Suppressor macrophage treated with lipopolysaccharide for 4 hours (primary cell): ENCODE measurements at places on chromosomes 2 and 18.

DNA sequence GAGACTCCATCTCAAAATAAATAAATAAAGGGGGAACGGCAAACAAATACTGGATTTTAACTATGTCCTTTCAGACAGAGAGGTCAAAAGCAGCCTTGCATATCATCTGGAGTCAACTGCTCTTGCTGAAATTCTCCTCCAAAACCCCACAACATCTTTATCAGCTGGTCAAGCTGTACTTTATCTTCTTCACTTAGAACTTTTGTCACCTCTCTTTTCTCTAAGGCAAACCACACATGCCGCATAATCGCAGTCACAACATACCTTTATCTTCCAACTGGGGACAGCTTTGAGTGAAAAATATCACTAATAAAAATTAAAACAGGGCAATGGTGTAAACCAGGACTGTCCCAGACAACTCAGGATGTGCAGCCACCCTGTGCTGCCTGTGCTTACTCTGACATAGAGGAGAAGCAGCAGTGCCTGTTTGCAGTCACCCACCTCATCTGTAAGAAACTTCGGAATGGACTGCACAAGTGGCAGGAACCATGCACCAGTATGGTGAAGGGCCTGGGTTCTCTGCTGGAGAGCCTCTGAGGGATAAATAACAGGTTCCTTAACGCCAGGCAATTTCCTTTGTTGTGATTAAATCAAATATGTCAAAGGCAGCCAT is 6.2 kb downstream of the MPPE1 start:
- DNase-seq, result no peak

DNA sequence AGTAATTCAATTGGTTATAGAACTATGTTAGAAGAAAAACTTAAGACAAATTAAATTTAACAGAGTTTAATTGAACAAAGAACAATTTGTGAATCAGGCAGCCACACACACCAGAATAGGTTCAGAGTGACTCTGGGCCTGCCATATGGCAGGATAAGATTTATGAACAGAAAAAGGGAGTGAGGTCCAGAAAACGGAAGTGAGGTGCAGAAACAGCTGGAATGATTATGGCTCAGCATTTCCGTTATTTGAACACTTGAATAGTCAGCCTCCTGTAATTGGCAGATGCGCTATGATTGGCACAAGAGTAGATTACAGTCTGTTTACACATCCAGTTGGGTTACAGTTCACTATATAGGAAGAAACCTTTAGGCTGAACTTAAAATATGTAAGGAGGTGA is 99.0 kb downstream of the MBD2 start:
- peak; percentile 7 for DNase-seq

- DNase-seq, result peak; percentile 75
Observed at GRCh38 chr2:206442474-206442832, 879 bp upstream of the ADAM23 start.

- no peak for DNase-seq
Observed at GRCh38 chr2:196331143-196331542, 159.8 kb upstream of the STK17B start.

- DNase-seq, result peak; percentile 78
Observed at GRCh38 chr2:118929059-118929458, 12.9 kb upstream of the MARCO start.

DNA sequence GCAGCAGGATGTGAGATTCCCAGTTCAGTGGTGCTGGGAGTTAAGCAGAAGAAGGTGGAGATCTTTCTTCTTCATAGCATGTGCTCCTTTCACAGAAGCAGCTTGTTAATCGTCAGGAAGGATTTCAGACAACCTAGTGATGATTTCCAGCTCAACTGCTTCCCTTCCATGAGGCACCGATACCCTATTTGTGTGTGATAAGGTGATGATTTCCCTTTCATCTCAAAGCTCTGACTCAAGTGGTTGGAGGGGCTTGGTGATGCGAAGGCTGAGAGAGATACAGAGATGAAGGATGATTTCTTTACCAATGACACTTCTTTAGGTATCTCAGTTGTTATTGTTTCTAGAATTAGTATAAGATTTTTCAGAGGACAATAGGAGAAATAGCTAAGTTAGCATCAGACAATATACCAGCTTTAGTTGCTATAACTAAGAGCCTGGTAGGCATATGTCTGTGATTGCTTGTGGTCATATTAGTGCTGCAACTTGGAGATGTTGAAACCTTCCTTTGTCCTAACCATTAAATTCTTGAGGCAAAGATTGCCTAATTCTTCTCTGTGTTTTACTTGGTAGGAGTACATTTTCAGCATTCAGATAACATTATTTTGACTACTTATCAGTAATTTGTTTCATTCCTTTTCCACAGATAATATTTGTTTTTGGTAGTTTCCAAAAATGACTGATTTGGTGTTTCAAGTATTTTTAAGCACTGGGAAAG is 111.3 kb downstream of the PLCL1 start:
- peak; percentile 46 for DNase-seq

DNA sequence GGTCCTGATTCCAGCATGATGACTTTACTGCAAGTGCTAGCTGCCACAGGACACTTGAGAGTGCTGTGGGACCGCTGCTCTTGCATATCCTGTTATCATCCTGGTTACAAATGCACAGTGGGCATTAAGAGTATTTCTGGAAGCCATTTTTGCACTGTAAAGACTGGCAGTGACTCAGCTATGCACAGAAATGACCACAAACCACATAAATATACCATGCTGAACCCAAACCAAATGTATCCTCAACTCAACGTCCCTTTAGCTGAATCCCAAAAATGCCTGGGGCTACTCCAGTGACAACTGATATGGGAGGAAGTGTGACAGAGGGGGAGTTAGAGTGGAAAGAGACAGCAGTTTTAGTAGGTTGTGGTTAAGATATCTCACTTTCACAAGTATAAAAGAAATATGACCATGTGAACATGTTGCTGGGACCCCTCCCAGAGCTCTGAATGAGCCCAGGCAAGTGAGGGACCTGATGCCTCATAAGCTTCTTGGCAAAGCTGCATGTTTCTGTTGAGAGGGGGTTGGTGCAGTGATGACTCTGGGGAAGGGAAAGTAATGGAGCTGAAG is 37.3 kb downstream of the RHBDD1 start:
- DNase-seq, result no peak

GRCh38 chr2:177147093-177147694 is 65.4 kb upstream of the HNRNPA3 start:
- peak; percentile 74 for DNase-seq
